ENCODE measurements at places on chromosomes 2 and 18.

DNA sequence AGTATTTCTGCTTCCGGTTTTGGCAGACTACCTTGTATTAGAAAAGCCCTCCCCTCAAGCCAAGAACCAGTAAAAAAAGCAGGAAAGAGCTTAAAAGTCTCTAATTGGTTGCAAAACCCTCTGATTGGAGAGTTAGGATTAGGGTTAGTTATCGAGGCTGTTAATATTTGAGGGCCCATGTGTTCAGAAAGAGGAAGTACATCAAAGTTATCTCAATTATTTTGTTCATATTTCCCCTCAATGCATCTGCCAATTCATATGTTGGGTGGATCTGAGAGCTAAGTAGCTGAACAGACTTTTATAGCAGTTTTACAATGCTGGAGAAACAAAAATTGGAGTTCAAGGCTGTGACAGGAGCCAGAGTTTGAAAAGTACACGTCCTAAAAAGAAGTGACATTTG lies 43.1 kb upstream of the KLHL14 start:
- DNase-seq = no peak
- no peak overlapping the region for H3K4me3 ChIP-seq
- H3K27me3 ChIP-seq = no peaks in the 10 kb centered on the region
- no peaks in the 10 kb centered on the region for H3K4me1 ChIP-seq

- no peaks in the 10 kb centered on the region for H3K36me3 ChIP-seq
- H3K4me1 ChIP-seq = no peaks in the 10 kb centered on the region
- no peak for DNase-seq
- no peaks in the 10 kb centered on the region for H3K27me3 ChIP-seq
- no peak overlapping the region for H3K4me3 ChIP-seq
- no peak overlapping the region for H3K27ac ChIP-seq
Observed at GRCh38 chr18:73684647-73685046, 463.0 kb downstream of the FBXO15 start.

DNA sequence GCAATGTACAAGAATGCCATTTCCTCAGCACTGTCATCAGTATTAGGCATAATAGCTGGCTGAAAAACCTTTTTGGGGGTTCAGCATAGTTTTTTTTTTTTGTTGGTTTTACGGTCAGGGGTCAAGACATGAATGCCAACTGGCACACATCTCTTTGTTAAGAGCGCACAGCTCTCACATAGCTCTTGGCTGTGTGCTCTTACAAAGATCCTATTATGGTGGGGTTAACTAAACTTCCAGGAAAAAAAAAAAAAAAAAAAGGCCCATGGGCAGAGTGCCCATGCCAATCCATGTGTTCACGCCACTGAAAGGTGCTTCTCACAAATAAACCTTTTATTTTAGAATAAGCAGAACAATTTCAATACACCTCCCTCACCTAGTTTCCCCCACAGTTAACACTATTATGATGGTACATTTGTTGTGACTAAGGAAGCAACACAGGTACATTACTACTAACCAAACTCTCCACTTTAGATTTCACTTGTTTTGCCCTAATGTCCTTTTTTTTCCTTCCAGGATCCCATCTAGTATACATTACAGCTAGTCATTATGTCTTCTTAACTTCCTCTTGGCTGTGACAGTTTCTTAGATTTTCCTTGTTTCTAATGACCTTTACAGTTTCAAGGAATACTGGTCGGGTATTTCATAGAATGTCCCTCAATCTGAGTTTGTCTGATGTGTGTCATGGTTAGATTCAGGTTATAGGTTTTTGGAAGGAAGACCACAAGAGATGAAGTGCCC lies 56.3 kb downstream of the C2orf74 start:
- H3K27ac ChIP-seq = peak overlapping the region; percentile 6
- peaks cover 77% of the 10 kb centered on the region for H3K36me3 ChIP-seq
- no peaks in the 10 kb centered on the region for H3K4me1 ChIP-seq
- no peak for DNase-seq
- no peaks in the 10 kb centered on the region for H3K27me3 ChIP-seq

- peaks cover 82% of the 10 kb centered on the region for H3K4me1 ChIP-seq
- no peaks in the 10 kb centered on the region for H3K36me3 ChIP-seq
- H3K27me3 ChIP-seq = no peaks in the 10 kb centered on the region
Observed at GRCh38 chr2:230872968-230873660, 8.4 kb downstream of the ITM2C start.

DNA sequence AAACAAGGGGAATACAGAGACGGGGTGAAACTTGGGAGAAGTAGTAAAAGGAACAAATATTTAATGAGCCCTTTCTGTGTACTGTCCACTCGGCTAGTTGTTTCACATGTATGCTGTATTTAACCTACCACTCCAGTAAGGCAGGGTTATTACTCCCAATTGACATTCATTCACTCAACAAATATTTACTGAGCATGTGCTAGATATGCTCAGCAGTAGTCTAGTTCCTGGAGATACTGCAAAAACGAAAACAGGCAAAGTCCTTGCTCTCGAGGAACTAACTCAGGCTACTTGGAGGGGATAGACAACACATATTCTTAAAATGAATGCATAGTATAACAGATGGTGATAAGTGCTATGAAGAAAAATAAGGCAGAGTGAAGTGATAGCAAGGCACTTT lies 207.3 kb downstream of the SS18 start:
- peaks cover 12% of the 10 kb centered on the region for H3K27me3 ChIP-seq
- no peaks in the 10 kb centered on the region for H3K36me3 ChIP-seq
- no peaks in the 10 kb centered on the region for H3K4me1 ChIP-seq
- DNase-seq = no peak
- no peak overlapping the region for H3K4me3 ChIP-seq

DNA sequence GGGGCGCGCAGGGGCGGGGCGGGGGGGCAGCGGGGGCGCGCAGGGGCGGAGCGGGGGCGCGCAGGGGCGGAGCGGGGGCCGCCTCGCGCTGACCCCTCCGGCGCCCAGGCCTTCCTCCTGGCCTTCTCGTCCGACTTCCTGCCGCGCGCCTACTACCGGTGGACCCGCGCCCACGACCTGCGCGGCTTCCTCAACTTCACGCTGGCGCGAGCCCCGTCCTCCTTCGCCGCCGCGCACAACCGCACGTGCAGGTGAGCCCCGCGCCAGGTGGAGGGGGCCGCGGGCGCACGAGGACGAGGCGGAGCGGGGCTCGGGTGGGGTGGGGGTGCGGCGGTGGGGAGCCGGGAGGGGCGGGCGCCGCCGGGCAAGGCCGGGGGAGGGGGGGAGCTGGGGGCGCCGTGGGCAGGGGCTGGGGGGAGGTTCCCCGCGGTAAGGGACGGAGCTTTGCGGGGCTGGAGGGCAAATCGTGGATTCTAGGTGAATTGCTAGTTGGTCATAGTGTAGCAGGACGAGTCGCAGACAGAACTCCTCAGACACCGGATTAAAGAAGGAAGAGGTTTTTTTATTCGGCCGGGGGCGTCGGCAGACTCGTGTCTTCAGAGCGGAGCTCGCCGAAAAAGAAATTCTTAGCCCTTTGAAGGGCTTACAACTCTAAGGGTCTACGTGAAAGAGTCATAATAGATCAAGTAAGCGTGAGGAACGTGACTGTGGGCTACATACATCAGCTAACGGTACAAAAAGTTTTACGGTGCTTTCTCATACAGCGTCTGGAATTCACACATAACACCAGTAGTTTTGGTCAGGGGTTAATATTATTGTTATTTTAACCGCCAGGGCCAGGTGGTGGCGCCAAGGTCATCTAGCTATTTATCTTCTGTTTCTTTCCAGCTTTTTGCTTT lies 29.9 kb downstream of the ANO7 start:
- H3K4me3 ChIP-seq = peak overlapping the region; percentile 88
- peaks cover 12% of the 10 kb centered on the region for H3K4me1 ChIP-seq
- no peaks in the 10 kb centered on the region for H3K27me3 ChIP-seq

DNA sequence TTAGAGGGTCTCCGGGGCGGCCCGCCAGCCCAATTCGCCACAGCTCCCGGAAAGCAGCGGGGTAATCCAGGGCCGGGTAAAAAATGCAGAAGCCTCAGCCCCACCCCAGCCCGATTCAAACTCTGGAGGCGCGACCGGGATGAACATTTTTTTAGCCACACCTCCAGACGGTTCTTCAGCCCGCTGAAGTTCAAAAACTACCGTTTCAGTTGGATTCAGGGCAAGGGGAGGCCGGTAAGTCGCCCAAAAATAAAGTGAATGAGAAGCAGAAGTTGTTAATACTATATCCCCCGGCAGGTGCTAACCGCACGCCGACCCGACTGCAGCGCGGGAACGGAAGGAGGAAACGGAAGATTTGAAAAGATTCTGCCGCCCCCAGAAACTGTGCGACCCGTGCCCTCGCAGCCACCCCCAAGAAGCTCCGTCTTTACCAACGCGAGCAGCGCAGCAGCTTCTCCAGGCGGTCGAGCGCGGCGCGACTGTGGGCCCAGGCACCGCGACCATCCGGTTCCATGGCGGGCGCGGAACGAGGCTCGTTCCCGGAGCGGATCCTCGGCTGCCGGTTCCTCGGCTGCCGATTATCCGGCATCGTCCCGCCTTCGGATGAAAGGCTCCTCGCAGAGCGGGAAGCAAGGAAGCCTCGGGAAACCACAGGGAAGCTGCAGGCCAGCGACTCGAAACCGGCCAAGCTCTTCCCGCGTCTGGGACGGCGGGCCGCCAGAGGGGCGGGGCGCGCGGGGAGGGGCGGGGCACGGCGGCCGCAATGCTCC lies at the start of gene BARD1:
Gene BARD1 (minus strand): TSS at position 703 of the 770 bp plus-strand sequence. CDS start 114 bp downstream, at position 589.
- peak within 1 kb of the TSS; percentile 96 for H3K4me3 ChIP-seq
- H3K27ac ChIP-seq = peak within 1 kb of the TSS; percentile 90
- H3K36me3 ChIP-seq = peaks cover 2% of the 10 kb centered on the region
- no peaks in the 10 kb centered on the region for H3K27me3 ChIP-seq

DNA sequence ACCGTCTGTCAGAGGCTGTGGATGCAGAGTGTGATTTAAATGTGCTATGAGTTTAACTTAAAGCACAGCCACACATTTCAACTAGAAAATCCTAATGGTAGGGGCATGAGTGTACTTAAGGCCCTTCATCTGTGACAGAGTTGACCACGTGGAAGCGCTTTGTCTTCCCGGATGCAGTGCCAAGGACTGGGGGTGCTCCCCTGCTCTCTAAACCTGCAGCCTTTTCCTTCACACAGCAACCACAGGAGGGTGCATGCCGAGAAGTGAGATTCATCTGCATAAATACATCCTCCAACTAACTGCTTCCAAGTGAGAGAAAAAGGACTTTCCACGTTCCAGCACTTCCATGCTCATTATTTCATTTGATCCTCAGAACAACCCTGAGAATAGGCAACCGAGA lies 149.6 kb downstream of the MYT1L start:
- H3K36me3 ChIP-seq = no peaks in the 10 kb centered on the region
- no peak overlapping the region for H3K4me3 ChIP-seq
- no peak overlapping the region for H3K27ac ChIP-seq
- H3K27me3 ChIP-seq = peaks cover 3% of the 10 kb centered on the region

DNA sequence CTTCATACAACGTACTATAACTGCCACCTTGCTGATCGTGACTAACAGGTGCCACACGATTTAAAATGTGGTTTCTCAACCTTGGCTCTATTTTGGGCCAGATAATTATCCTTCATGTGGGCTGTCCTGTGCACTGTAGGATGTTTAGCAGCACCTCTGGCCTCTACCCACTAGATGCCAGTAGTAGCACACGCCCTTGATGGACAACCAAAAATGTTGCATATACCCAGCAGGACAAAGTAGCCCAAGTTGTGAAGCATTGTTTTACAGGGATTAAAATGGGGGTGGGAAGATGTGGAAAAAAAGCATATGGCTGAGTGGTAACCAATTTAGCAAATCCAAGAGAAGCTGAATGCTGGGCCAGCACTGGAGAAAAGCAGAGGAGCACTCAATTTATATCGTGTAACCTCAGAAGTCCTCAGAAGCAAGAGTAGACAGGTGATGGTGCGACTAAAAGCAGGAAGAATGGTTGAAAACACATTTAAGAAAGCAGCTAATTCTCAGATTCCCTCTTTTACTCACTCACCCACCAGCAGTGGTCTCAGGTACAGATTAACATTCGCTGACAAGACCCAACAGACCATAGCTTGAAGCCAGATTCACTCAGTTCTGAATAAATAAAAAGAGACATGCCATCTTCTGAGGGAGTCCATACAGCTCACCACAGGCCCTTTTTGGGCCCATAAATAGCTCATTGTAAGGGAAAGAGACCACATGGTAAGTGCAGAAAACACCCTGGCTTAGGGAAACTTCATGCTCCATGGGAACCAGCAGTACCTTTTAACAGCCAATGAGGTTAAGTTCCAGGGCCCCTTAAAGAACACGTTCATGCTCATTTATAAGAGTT lies 50.6 kb downstream of the RAPH1 start:
- H3K27ac ChIP-seq = peak overlapping the region; percentile 6
- no peaks in the 10 kb centered on the region for H3K27me3 ChIP-seq
- DNase-seq = peak; percentile 28
- H3K36me3 ChIP-seq = no peaks in the 10 kb centered on the region

DNA sequence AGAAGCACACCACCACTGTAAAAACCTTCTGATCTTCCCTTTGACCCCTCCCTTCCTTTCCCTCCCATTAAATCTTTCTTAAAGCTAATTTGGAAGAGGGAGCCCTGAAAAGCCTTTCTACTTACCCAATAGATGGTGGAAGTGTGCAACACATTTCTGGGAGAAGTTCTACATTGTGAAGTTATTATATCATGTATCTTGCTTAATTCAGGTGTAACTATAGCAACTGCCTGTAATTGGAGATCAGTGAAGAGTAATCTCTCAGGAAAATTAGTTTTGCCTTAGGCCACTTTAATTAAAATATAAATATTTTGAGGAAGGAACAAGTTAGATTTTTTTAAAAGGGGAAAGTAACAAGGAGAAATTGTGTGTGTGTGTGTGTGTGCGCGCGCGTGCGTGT lies 266.0 kb downstream of the SH3BP4 start:
- H3K27ac ChIP-seq = no peak overlapping the region
- DNase-seq = no peak
- no peaks in the 10 kb centered on the region for H3K36me3 ChIP-seq
- no peaks in the 10 kb centered on the region for H3K4me1 ChIP-seq
- peaks cover 8% of the 10 kb centered on the region for H3K27me3 ChIP-seq
- H3K4me3 ChIP-seq = no peak overlapping the region

GRCh38 chr18:79986726-79987125 lies 1.6 kb downstream of the TXNL4A start:
- H3K27me3 ChIP-seq = no peaks in the 10 kb centered on the region
- no peak for DNase-seq
- H3K27ac ChIP-seq = peak overlapping the region; percentile 82
- peaks cover 55% of the 10 kb centered on the region for H3K4me1 ChIP-seq

GRCh38 chr18:45386041-45386655 lies 229.1 kb upstream of the SLC14A2 start:
- H3K4me1 ChIP-seq = no peaks in the 10 kb centered on the region
- H3K36me3 ChIP-seq = no peaks in the 10 kb centered on the region
- H3K4me3 ChIP-seq = no peak overlapping the region
- no peak for DNase-seq

DNA sequence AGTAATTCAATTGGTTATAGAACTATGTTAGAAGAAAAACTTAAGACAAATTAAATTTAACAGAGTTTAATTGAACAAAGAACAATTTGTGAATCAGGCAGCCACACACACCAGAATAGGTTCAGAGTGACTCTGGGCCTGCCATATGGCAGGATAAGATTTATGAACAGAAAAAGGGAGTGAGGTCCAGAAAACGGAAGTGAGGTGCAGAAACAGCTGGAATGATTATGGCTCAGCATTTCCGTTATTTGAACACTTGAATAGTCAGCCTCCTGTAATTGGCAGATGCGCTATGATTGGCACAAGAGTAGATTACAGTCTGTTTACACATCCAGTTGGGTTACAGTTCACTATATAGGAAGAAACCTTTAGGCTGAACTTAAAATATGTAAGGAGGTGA lies 99.0 kb downstream of the MBD2 start:
- DNase-seq = no peak
- H3K27me3 ChIP-seq = no peaks in the 10 kb centered on the region
- H3K27ac ChIP-seq = no peak overlapping the region
- H3K4me3 ChIP-seq = no peak overlapping the region
- H3K4me1 ChIP-seq = no peaks in the 10 kb centered on the region

- H3K4me3 ChIP-seq = no peak overlapping the region
- H3K4me1 ChIP-seq = no peaks in the 10 kb centered on the region
- H3K36me3 ChIP-seq = no peaks in the 10 kb centered on the region
- H3K27ac ChIP-seq = no peak overlapping the region
- H3K27me3 ChIP-seq = peaks cover 21% of the 10 kb centered on the region
Observed at GRCh38 chr2:67896476-67896875, 166.3 kb downstream of the C1D start.
